ENCODE measurements at places on chromosomes 4 and X.
A peak's percentile ranks its signal among the peaks of the same experiment; 100 is the strongest.

- DNase-seq: no peak
Measured at GRCh38 chr4:25795566-25796454, 67.0 kb downstream of the SEL1L3 start.

- no peak for DNase-seq
Measured at GRCh38 chrX:78687586-78687985, 28.5 kb upstream of the RTL3 start.

GRCh38 chrX:12480956-12481355 lies 310.3 kb upstream of the PRPS2 start:
- no peak for DNase-seq

DNA sequence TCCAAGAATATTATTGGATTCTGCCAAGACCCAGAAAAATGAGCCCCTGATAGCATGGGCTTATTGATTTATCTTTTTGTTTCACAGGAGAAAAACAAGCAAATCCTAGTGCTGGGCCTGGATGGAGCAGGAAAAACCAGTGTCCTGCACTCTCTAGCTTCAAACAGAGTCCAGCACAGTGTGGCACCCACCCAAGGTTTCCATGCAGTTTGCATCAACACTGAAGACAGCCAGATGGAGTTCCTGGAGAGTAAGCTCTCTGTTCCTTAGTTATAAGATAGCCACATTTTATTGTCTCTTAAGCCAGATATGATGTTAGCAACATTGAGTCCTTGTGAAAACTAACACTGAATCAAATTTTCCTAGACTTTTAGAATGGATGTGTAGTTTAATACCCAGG lies 5.5 kb downstream of the ARL9 start:
- DNase-seq: peak; percentile 13

- DNase-seq: no peak
Measured at GRCh38 chr4:139761461-139761860, 95.8 kb downstream of the MGST2 start.

DNA sequence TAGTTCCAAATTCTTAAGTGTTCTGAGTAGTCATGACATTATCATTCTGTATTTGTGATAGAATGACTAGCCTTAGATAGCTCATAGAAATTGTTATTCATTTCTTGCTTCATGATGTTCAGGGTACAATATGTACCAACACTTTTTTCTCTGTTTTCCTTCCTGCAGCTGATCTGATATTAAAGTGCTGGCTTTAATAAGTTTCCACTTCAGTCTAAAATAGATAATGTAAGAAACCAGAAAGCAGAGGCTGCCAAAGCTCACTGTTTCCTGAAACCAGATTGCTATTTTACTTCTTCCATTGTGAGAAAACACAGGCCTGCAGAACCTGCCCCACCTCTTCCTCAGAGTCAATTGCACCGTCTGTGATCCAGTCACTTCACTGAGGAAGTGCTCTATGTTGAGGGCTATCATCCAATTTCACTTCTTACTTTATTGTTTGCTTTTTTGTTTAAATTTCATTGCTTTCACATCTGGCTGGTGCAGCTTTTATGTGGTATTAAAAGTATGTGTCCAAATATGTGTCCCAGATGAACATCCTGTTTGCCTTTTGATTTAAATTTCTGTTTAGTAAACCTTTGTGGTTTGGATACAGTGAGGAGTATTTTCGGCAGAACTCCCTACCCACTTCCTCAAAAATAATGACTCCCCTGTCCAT lies 652.1 kb downstream of the ANKRD50 start:
- peak; percentile 18 for DNase-seq

DNA sequence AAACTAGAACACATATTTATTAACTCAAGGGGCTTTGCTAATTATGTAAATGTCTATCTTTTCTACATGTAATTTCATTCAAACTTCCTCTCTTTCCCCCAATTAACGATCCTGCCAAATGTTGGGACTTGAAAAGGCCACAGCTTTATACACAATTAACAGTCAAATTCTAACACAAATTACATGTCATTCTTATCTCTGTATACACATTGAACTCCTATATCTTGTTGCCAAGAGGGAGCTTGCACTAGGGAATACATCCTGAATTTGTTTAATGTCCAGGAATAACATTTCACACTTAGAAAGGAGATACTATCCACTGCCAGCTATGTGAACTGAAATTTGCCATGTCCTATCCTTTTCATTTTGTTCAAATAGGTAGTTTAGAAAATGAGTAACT lies 38.9 kb upstream of the MAB21L2 start:
- no peak for DNase-seq

DNA sequence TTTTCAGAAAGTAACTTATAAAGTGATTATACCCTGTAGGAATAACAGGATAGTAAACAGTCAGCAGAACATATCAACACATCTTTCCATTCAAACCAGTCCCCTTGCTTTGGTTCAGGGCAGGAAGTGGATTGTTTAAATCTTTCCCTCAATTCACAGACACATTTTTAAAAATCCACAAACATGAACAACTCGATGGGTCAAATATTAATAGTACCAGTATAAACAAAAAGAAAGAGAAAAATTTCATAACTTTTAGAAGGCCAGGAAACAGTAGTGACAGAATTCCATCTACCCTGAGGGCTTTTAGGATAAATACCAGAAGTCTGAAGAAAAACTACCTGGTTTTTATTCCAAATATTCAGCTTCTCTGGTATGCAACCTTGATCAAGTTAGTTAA lies 1072.8 kb upstream of the PABPC4L start:
- no peak for DNase-seq

DNA sequence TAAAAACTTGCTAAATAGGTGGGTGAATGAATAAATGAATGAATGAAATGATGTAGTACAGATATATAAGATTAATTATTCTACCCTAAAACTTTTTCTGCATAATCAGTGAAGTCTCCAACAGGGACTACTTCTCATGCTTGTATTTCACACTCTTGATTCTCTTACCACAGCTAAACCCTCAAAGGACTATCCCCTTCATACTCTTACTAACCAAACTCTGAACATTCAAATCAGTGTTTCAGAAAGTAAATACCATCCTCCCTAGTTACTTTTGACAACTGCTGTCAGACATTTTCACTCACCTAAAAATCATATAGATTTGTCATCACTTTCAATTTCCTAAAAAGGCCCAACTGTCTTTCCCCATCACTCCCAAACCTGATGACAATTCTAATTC lies 234.3 kb upstream of the HHIP start:
- DNase-seq: no peak

DNA sequence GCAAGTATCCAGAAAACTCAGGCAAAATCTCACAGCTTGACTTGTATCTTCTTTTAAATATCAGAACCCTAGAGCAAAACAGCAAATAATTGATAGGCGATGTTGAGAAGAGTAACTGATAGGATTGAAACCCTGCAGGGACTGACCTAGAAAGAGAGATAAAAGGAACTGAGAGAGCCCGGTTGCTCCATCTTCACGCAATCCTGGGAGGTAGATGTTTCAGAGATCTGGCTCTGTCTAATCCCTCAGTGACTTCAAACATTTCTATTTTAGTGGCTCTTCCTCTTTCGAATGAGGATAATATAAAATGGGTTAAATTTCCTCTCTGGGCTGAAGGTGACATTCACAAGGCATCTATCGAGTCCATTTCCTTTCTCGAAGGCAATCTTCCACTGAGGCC lies 39.3 kb upstream of the RPL34 start:
- no peak for DNase-seq

- no peak for DNase-seq
Measured at GRCh38 chr4:73843369-73843768, 6.9 kb downstream of the CXCL6 start.

DNA sequence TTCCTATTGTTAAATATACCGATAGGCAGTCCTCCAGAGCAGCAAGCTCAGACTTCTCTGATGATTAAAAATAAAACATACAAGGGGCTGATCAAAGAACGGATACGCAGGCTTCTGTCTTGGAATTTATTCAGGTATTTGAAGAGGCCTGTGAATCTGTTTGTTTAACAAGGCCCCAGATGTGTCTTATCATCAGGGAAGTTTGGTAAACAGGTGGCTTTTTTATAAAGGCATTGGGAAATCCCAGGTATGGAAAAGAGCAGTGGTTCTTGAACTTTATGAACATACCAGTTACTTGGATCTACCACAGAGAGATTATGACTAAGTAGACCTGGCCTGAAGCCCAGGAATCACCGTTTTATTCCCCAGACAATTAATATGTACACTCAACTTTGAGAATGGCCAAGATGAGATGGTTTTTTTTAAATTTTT lies 47.9 kb downstream of the SOWAHB start:
- no peak for DNase-seq

DNA sequence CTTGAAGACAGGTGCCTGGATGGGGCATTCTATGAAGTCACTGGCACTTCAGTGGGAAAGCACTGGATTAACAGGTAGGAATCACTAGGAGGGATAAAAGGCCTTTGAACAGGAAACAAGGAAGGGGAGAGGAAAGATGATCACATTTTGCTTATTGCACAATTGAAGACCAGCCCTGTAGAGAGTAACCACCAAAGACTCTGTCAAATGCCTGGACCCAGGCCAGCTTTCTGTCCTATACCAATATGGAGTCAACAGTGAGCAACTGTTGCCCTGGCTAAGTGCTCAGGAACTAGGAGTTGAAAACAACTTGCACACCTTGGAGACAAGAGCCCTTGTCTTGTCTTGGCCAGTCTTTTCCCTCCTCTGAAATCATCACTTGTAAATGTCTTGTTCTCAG lies 14.1 kb upstream of the RTL3 start:
- DNase-seq: no peak

- no peak for DNase-seq
Measured at GRCh38 chrX:65994519-65995506, 45.1 kb downstream of the VSIG4 start.

DNA sequence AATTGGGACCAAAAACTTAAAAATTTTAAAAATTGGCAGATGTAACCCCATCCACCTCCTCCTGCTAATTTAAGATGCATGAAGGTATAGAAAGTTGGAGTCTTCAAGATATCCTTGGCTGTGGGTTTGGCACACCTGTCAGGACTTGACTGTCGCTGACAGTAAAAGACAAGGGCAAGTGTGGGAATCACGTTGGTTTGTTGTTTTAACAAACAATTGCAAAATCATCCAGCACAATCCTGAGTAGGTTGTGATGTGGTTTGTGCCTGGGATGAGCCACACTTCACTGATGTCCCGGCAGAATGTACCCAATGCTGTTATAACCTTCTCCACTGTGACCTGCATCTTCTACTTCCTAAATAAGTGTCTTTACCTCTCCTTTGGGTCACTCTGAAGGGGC lies 24.0 kb downstream of the HOPX start:
- DNase-seq: no peak

DNA sequence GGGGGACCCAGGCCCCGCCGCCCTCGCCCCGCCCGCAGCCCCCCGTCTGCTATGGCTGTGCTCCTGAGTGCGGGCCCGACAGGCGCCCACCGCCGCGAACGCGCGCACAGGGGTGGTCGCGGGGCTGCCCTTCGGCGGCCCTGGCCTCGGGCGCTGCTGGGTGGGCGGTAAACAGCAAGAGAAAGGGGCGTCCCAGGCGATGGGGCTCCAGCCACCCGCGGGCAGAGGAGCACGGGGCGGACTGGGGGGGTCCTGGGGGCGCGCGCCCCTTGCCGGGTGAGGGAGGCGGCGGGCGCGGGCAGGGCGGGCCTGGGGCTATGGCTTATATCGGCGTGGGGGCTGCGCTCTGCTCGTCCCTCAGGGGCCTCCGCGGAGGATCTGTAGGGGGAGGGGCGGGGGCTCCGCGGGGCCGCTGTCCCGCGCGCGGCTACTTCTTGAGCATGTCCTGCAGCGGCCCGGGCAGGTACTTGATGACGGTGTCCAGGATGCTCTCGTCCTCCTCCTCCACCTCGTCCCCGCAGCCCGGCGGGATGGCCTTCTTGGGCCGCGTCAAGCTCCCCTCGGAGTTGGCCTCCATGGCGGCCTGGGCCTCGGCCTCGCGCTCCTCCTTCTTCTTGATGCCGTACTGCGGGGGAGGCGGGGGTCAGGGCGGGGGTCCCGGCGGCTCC lies 39.7 kb downstream of the CPLX1 start:
- no peak for DNase-seq

DNA sequence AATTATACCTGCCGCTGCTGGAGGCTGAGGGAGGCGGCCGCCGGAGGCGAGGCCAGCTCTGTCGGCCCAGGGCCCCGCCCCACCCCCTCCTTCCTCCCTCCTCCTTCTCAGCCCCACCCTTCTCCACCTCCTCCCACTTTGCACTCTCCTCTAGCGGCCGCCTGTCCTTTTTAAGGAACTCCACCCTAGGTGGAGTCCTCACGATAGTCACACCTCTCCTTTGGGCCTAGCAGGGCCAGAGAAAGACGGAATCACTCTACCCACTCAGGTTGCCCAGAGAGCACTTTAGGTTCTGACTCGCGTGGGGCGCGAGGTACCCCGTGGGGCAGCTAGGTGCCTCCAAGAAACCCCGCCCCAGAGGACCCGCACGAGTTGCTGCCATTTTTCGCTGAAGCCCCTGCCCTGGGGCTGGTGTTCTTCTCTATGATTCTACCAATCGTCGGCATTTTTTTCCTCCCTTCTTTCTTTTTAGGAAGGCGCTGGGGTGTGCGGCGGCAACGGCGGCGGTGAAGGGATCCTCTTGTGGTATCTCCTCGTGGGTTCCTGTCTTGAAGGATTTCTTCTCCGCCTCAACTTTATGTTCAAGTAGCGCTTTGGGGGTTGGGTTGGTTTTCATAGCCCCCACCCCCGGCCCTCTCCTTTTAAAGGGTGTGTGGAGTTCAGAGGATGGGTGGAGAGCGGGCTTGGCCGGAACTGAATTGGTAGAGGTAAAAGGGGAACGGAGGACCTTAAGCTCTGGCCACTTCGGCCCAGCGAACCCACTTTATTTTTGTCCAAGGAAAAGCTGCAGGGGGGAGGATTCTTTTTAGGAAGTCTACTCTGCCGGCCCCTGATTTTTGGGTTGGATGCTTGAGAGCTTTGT lies at the start of gene KLF8:
TSS of gene KLF8 (plus strand) at position 136 of the 862 bp plus-strand sequence. CDS start 979 bp downstream, outside the sequence.
- peak; percentile 68 for DNase-seq

DNA sequence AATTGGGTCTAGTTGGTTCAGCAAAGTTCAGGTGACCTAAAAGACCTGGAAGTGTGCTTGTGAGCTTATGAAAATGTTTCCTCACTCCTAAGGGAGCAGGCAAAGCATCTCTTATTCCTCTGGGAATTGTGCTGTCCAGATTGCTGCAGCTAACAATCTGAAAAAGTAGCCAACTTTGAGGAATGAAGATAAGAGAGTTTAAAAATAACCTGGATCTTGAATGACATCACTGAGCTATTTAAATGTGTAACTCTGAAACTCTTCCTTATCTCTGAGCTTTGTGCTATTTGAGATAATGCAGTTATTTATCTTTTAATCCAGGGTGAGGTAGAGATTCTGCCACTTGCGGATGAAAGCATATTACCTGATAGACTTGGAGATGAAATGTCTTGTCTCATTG lies 384.8 kb downstream of the PPP4R3C start:
- no peak for DNase-seq

DNA sequence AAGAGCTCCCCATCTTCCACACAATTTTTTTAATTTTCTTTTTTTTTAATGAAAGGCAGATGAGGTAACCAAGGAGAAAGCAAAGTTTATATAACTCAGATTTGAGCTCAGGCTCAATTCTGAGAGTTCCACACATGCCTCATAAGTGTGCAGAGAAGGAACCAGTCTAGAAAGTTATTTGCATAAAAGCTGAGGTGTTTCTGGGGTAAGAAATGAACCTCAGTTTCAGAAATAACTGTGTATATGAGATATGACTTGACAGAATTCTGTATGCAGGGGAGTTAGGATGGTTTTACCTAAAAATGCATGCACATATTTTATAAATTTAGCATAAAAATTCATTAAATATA lies 51.3 kb downstream of the DTHD1 start:
- no peak for DNase-seq

Measured in transverse colon (tissue), 4 donors.